ENCODE measurements at places on chromosomes 6 and 20. TPM values are rescaled to one million over a fixed set of nuclear protein-coding genes. Genes with fewer than 3 reads are reported as not detected.

DNA sequence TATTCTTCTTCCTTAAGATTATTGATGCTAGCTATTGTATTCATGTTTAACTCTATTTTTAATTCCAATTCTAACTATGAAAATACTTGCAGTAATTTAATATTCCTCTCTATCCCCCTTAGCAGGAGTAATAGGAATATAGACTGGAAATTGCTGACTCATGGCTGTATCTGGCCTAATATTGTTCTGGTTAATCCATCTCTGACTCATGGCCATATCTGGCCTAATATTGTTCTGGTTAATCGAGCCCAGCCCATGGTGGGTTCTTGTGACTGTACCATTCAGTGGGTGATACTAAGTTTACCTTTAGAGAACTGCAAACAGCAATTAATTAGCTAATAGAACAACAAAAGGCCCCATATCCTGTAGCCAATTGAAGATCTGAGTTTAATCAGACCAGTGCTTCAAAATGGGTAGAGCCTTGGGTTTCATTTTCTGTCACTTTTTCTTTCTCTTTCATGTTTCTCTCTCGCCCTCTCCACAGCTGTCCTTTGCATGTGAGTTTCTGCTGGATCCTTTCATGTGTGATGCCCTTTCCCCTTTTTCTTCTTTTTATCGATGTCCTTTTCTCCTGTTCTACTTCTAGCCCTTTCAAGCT lies 50.6 kb downstream of the SLC22A3 start:
- peak overlapping the region; percentile 87 for H3K27ac ChIP-seq
- H3K27me3 ChIP-seq: no peaks in the 10 kb centered on the region
- H3K36me3 ChIP-seq: peaks cover 2% of the 10 kb centered on the region
- no peak overlapping the region for H3K4me3 ChIP-seq
- no peak for DNase-seq
- peaks cover 3% of the 10 kb centered on the region for H3K4me1 ChIP-seq

DNA sequence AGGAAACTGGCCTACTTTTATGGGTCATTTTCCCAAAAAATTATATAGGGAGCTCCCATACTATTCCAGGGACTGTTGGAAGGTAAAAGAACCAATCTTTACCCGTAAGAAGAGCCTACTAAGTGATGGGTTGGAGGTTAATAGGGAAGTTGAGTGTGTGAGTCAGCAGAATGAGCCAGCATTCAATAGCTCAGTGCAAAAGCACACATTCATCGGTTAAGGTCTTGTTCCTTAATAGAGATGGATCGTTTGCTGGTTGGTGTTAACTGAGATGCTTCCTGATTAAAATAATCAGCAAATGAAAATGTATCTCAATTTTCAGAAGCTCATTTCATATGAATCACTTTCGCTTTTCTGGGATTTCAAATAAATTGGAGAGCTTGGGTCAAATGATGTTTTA lies 115.3 kb upstream of the MRPS10 start:
- no peak overlapping the region for H3K27ac ChIP-seq
- H3K4me3 ChIP-seq: no peak overlapping the region
- no peaks in the 10 kb centered on the region for H3K4me1 ChIP-seq
- no peaks in the 10 kb centered on the region for H3K27me3 ChIP-seq
- no peaks in the 10 kb centered on the region for H3K36me3 ChIP-seq
- no peak for DNase-seq

GRCh38 chr20:47042464-47042863 lies 147.8 kb downstream of the EYA2 start:
- DNase-seq: no peak
- no peaks in the 10 kb centered on the region for H3K4me1 ChIP-seq
- H3K27ac ChIP-seq: no peak overlapping the region
- H3K27me3 ChIP-seq: no peaks in the 10 kb centered on the region
- H3K36me3 ChIP-seq: no peaks in the 10 kb centered on the region
- no peak overlapping the region for H3K4me3 ChIP-seq

- H3K4me3 ChIP-seq: no peak overlapping the region
- DNase-seq: no peak
- no peaks in the 10 kb centered on the region for H3K27me3 ChIP-seq
These were observed 143.7 kb downstream of the BTBD9 start for GRCh38 chr6:38495922-38496635.

- no peaks in the 10 kb centered on the region for H3K36me3 ChIP-seq
- no peak overlapping the region for H3K4me3 ChIP-seq
- peak overlapping the region; percentile 91 for H3K27ac ChIP-seq
- H3K27me3 ChIP-seq: no peaks in the 10 kb centered on the region
- no peak for DNase-seq
These were observed 13.4 kb downstream of the CST3 start for GRCh38 chr20:23624324-23624691.

- H3K4me1 ChIP-seq: peaks cover 5% of the 10 kb centered on the region
- H3K27me3 ChIP-seq: no peaks in the 10 kb centered on the region
- DNase-seq: no peak
- H3K4me3 ChIP-seq: no peak overlapping the region
These were observed 3.5 kb downstream of the NUP153 start for GRCh38 chr6:17703256-17703694.

DNA sequence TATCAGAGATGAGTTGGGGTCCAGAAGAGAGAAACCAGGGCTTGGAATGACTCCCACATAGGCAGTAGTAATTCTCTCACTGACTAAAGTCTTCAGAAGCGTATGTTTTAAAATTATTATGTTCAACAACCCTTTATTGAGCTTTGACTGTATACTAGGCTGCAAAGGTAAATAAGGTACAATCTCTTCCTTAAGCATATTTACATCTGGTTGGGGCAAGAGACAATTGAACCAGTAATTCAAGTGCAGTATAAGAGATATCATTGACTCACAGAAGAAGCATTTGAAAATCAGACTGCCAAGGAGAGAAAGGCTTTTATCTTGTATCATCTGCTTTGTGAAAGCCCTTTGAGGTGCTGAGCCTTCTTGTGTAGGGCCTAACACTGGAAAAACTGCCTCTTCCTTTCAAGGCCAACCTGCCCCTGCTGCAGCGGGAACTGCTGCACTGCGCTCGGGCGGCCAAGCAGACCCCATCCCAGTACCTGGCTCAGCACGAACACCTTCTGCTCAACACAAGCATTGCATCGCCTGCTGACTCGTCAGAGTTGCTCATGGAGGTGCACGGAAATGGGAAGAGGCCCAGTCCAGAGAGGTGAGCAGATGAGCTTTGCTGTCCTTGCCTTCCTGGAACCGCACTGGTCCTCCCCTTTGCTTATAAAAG lies 39.3 kb upstream of the C20orf144 start:
- peaks cover 31% of the 10 kb centered on the region for H3K36me3 ChIP-seq
- no peak overlapping the region for H3K27ac ChIP-seq
- H3K27me3 ChIP-seq: no peaks in the 10 kb centered on the region
- no peak for DNase-seq
- no peaks in the 10 kb centered on the region for H3K4me1 ChIP-seq

DNA sequence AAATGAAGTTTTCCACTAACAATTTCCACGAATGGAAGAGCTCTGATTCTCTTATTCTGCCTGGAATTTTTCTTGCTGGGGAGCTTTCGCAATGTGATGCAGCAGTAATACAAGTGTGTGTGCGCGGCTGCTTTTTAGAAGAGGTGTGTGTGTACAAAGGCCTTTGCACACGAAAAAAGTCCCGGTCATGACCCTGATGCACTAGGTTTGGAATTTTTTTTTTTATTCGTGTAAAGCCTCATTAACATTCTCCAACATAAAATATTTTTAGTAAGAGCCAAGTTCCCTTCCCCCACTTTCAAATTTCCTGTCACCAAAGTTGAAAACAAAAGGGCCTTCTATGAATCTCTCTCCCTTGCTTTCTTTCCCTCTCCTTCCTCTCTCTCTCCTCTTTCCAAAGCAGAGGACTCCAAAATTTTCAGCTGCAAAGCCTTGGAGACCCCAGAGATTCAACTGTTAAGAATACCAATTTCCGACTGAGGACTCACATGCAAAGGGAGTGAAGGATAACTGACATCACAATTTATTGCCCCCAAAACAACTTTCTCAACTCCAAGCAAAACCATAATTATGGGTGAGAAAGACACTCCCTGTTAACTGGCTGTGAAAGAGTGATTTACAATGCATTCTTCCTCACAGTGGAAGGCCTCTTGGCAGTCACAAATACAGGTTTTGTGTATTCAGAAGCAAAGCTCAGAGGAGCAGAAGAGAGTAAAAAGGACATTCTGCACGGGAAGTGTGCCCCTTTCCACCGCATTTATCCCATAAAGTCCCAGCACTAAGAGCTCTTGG lies 421.2 kb upstream of the JARID2 start:
- H3K4me3 ChIP-seq: no peak overlapping the region
- DNase-seq: no peak

DNA sequence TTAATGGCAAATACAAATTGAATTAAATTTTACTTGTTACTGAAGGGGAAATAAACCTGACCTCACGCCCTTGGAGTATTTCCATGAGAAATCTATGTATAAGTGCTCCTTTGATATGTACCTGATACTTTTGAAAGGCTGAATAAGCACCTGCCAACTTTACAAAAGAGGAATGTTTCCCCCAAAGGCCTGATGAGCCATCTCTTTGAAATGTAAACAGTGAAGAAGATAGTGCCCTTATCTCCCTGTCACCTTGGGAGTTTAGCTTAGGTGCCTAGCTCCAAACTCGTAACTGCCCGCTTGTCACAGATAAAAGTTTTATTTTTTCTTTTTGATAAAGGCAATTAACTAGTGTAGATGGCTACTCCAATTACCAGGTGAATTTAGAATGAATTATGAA lies 1.1 kb upstream of the ZNF343 start:
- no peaks in the 10 kb centered on the region for H3K27me3 ChIP-seq
- H3K4me1 ChIP-seq: no peaks in the 10 kb centered on the region
- H3K27ac ChIP-seq: no peak overlapping the region
- no peaks in the 10 kb centered on the region for H3K36me3 ChIP-seq

DNA sequence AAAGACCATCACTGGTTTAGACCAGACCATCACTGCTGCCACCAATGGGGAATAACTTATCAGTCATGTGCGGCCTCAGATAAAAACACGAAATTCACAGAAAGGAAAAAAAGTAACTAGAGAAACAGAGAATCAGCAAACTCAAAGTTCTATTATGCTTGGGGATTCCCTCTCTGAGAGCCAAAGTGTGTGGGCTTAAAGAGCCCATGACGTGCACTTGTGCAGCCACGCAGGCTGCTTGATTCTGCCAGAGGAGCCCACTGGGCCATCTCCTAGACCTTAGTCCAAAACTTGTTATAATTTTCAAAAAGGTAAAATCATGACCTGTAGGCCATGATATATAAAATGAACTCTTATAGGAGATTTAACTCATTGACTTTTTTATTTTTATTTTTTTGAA lies 15.2 kb downstream of the RAB44 start:
- H3K4me3 ChIP-seq: no peak overlapping the region
- H3K27ac ChIP-seq: no peak overlapping the region
- H3K27me3 ChIP-seq: no peaks in the 10 kb centered on the region
- no peaks in the 10 kb centered on the region for H3K4me1 ChIP-seq
- no peaks in the 10 kb centered on the region for H3K36me3 ChIP-seq

- H3K27me3 ChIP-seq: no peaks in the 10 kb centered on the region
- no peak overlapping the region for H3K27ac ChIP-seq
- DNase-seq: no peak
- H3K4me1 ChIP-seq: no peaks in the 10 kb centered on the region
These were observed 10.9 kb upstream of the OSER1 start for GRCh38 chr20:44221368-44221954.

Gene PLAGL2
- 6.7 TPM for total RNA-seq

Gene ABT1
- 20.1 TPM for total RNA-seq

Gene FOXF2
- total RNA-seq: 5.2 TPM

Gene TFAP2D
- total RNA-seq: not detected

Gene PLA2G7
- 2.1 TPM for total RNA-seq

Measured in ascending aorta (tissue), 2 donors.